ENCODE measurements at places on chromosomes 2 and 18.

GRCh38 chr2:209388446-209389037 lies 35.3 kb upstream of the MAP2 start:
- no peak for DNase-seq

DNA sequence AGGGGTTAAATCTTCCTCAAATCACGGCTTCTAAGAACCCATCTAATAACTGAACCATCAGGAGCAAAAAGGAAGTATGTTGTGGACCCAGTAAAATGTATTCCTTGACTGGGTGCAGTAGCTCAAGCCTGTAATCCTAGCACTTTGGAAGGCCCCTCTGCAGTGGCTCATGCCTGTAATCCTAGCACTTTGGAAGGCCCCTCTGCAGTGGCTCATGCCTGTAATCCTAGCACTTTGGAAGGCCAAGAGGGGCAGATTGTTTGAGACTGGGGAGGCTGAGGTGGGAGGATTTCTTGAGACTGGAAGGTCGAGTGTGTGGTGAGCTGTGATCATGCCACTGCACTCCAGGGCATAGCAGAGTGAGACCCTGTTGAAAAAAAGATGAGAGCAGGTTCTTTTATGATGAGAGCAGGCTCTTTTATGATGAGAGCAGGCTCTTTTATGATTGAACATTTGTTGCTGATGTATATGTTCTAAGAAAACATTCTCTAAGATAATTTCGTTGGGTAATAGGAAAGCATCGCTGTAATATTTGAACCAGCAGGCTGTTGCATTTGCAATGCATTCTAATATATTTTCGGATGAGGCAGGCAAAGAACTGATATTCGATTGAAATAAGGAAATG lies 3.5 kb upstream of the PARD6G start:
- DNase-seq: no peak

DNA sequence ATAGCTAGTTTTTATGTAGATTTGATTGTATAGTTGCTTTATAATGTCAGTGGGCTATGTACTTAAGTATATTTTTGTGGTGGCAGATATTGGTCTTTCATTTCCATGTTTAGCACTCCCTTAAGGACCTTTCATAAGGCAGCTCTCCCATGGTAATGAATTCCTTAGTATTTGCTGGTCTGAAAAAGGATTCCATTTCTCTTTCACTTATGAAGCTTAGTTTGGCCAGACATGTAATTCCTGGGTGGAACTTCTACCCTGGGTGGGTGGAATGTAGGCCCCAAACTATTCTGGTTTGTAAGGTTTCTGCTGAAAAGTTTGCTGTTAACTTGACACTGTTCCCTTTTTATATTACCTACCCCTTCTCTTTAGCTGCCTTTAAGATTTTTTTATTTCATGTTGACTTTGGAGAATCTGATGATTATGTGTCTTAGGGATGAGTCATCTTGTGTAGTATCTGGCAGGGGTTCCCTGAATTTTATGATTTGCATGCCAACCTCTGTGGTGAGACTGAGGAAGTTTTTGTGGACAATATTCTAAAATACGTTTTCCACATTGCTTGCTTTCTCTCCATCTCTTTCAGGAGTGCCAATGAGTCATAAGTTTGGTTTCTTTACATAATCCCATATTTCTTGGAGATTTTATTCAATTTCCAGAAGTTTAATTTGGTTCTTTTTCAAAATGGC lies 65.4 kb upstream of the VRK2 start:
- no peak for DNase-seq

DNA sequence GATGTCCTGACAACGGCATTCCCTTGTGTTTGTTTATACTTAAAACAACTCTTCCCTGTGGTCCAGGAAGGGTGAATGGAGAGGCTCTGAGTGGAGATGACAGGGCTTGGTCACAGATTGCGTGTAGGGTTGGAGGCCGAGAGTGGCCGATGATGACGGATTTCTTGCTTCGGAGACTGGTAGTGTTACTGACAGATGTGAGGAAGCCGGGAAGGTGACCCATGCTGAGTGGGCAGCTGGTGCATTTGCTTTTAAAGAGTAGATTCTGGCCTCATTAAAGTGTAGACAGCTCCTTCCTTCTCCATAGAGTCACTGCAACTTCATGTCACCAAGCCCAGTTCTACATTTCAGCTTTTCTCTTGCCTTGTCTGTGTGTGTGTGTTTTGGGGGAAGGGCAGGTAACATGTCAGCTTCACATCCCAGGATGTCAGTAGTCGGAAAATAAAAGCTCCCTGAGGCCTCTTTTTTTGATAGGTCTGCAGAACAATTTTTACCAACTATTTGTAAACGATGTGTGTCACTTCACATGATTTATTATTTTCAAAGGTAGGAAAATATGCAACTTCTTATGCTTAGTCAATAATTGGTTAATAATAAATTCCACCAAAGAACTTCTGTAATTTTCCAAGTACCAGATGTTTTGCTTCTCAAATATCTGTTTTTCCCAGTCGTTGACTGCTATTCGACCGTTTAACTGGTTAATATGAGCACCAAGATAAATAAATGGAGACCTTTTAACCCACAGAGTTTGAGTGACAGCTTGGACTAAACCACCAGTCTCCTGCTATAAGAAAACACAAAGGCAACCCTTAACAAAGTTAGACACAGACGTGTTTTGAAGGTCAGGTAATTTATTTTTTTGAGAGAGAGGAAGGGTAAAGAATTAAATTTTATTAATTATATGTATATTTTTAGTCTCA lies 436.9 kb downstream of the SLC4A3 start:
- no peak for DNase-seq

DNA sequence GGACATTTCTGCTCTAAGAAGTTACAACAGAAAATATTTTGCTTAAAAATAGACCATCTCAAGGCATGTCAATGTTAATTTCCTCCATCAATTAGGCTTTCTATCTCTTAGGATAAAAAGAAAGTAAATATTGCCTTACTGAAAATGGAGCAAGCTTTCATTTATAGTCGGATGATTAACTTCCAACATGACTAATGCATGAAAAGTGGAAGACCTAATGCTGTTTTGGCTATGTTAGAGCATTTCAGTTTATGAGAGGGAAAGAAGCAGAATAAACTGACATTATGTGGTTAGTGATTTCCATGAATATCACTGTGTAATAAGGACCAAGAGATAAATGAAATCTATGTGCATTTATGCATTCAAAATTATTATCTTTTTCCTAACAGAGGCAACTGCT lies 475.2 kb upstream of the UBE2E3 start:
- no peak for DNase-seq

DNA sequence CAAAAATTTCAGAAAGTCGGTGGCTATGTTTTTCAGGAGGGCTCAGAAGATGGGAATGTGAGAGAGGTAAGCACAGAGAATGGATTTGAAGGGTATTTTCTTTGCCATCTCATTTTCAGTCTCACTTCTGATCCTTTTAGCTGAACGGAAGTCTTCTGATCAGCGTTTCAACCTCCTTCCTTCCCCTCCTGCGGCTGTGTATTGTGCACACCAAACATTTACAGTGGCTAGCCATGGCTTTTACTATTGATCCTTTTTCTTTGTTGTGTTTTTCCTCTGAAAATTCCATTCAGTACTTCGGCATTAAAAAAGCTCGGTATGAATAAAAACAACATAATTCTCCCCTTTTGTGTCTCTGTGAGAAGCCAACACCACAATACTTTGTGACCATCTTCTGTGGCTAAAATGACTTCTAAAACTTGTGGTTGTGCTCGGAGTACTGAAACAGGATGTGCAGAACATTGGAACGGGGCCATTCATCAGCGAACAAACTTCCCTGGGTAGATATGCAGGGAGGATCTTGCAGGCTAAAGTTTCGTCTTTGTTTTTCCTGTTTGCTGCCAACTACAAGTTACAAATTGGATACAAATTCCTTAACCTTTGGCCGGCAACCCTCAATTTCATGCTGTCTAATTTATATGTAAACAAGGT lies 260.8 kb upstream of the FAM98A start:
- no peak for DNase-seq

DNA sequence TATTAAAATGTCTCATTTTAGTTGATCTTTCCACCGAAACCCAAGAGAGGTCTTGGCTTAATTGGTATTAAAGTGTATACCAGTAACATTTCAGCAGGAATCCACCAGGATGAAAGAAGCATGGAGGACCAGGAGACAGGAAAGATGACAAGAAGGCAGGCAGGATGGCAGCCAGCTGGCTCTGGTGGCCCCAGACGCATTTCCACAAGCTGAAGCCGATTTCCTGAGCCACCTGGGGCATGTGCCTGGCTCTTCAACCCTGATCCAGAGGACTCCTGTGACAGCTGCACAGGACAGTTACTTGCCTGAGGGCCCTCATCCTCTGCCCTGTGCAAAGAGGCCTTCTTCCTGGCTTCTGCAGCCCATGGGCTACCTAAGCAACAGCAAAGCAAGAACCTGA lies 56.9 kb upstream of the NFU1 start:
- no peak for DNase-seq
